ENCODE measurements at places on chromosomes 5 and 9.
A peak's percentile ranks its signal among the peaks of the same experiment; 100 is the strongest.

GRCh38 chr5:30436691-30437090 lies 756.8 kb upstream of the CDH6 start:
- no peak for DNase-seq

GRCh38 chr9:122056484-122056883 lies 36.6 kb downstream of the TTLL11 start:
- peak; percentile 11 for DNase-seq

- DNase-seq = no peak
Observed at GRCh38 chr9:83081846-83082245, 18.9 kb upstream of the RASEF start.

- DNase-seq = no peak
Observed at GRCh38 chr5:87524217-87524616, 111.5 kb upstream of the CCNH start.

- no peak for DNase-seq
Observed at GRCh38 chr9:91334053-91334452, 27.7 kb downstream of the AUH start.

- no peak for DNase-seq
Observed at GRCh38 chr5:181223729-181224389, 778 bp downstream of the TRIM41 start.

- peak; percentile 65 for DNase-seq
Observed at GRCh38 chr9:95249986-95250385, 67.5 kb downstream of the FANCC start.

- no peak for DNase-seq
Observed at GRCh38 chr5:172089298-172090117, 83.1 kb upstream of the FBXW11 start.

DNA sequence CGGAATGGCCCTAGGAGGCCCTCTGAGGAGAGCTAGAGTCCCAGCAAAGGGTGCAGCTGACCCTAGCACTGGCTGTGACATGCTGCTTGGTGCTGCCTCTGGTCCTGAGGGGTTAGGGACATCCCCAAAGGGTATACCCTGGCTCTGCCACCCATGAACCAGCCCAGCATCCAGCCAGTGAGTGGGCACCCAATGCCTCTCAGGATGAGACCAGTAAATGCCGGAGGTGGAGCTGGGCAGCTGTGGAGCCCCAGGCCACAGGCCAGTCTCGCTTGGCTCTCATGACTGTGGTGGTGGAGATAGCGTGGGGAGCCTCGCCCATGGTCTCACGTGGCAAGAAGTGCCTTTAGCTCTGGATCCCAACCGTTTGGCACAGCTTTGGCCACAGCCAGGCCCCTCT lies 3.7 kb upstream of the CEL start:
- DNase-seq = no peak

GRCh38 chr5:109927639-109928038 lies 237.9 kb downstream of the MAN2A1 start:
- DNase-seq = no peak

GRCh38 chr9:116165912-116166311 lies 12.3 kb downstream of the PAPPA start:
- no peak for DNase-seq

DNA sequence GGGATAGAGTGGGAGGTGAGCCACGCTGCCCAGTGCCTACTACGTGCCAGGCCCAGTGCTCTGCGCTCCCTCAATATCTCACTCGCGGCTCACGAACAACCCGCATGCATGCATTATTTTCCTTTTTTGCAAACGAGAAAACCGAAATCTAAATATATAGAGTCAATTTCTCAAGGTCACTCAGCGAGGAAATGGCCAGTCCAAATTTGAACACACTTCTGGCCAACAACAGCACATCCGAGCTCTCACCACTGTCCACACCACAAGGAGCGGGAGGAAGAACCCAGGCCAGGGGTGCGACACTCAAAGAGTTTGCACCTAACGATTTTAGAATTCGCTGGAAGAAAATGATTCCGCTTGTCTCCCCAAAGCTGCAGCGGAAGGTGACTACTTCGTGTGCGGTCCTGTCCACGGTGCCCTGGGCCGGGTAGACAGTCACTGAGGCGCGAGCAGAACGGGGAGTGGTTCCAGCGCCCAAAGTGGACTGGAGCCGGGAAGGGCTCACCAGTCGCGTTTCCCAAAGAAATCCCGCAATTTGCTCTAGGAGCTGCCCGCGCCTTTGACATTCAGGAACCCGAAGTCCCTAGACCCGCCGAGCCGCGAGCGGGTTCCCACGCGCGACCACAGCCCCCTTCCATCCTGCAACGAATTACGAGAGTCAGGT lies 1.1 kb upstream of the TLX3 start:
- DNase-seq = no peak

DNA sequence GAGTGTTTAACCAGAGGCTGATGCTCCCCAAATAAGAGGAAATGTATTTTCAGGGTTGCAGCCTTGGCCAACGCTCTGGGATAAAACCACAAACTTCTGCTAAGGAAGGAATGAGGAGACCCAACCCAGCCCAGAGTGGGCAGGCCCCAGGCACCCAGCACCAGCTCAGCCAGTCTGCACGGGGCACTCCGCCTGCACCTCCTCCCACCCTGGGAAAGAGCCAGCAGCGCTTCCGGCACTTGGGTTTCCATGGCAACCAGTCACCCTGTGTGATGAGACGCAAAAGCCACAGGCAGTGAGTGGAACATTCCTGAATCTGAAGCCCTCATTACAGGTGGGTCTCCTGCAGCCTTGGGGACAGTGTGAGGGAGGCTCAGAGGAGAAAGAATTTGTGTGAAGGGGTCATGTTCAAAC lies 85.2 kb upstream of the ZBTB43 start:
- DNase-seq = peak; percentile 55

DNA sequence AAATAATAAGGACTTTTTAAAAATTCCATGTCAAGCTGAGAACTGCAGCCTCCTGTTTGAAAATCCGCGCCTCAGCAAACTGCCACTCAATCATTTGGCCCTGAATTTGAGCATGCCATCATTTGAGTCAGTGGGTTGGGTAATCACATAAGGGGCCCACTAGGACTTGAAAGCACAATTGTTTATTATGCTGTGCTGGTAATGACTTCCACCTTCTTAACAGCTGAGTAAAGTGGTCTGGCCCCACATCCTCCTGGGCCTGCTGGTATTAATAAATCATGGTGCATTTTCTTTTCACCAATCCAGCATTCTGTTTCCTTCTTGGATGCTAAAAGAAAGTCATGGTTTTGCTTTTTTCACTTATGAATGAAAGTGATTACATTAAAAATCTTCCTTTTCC lies 103.0 kb upstream of the CTSL start:
- DNase-seq = peak; percentile 25

- DNase-seq = no peak
Observed at GRCh38 chr9:18874069-18874468, 158.9 kb downstream of the SAXO1 start.

- no peak for DNase-seq
Observed at GRCh38 chr9:128995791-128996190, 32.3 kb downstream of the SH3GLB2 start.

- DNase-seq = no peak
Observed at GRCh38 chr9:109254317-109254716, 66.5 kb downstream of the EPB41L4B start.

GRCh38 chr9:33129251-33129885 lies 37.8 kb downstream of the B4GALT1 start:
- no peak for DNase-seq

GRCh38 chr9:19161257-19162025 lies 34.1 kb upstream of the PLIN2 start:
- peak; percentile 100 for DNase-seq

GRCh38 chr9:3646226-3646625 lies 120.4 kb upstream of the RFX3 start:
- no peak for DNase-seq

- no peak for DNase-seq
Observed at GRCh38 chr5:17406423-17406838, 91.6 kb upstream of the TAF11L2 start.

- DNase-seq = no peak
Observed at GRCh38 chr5:103638979-103639378, 76.4 kb upstream of the NUDT12 start.

DNA sequence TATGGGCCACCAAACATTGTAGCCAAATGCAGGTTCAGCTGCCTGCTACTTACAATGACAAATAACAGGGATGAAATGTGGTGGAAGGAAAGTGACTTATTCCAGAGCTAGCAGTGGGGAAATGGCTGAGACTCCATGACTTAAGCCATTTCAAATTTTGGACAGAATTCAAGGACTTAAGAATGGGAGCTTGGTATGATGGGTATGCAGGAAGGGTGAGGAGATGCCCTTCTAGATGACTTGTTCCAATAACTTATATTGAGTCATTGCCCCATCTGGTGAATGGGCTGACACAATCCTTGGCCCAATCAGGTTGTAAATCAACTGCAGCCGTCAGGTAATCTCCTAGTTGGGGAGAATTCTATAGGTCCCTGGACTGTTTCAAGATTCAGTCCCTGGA lies 230.7 kb upstream of the SGCD start:
- no peak for DNase-seq

- DNase-seq = no peak
Observed at GRCh38 chr5:14143841-14144585, 871 bp downstream of the TRIO start.

GRCh38 chr5:154309805-154310204 lies 119.3 kb downstream of the GALNT10 start:
- DNase-seq = no peak

GRCh38 chr9:82791692-82792091 lies 271.2 kb downstream of the RASEF start:
- no peak for DNase-seq

DNA sequence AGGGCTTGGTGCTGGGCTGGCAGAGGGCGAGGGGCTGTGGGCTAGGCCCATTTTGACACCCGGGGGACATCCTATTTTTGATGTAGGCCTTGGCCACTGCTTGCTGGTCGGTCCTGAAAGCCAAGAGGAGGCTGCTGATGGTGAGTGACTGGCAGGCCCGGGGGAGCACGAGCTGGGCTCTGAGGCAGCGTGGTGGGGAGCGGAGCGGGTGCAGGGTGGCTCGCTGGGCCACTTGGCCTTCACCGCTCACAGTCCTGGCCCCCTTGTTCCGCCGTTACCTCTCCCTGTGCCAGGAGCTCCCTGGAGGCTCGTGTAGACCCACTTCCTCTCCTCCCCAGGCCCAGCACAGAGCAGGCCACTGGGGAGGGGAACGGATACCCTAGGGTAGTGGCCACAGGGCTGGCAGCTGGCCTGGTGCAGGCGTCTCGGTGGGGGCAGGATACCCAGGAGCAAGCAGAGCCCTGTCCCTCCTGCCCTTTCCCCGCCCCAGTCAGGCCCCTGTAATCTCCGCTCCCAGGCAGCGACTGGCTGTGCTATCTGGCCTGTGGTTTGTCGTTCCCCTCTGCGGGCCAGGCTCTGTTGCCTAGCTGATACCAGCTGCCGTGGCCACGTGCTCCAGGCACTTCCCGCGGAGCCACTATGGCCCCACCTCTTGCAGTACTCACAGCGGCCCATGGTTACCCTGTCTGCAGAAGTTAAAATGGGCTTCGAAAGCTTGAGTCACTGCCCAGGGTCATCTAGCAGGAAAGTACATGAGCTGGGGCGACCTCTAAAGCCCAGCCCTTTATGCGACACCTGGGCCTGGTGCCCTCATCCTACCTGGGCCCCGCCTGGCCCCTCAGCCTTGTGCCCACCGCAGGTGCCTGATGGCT lies 11.7 kb upstream of the DOLPP1 start:
- no peak for DNase-seq

- DNase-seq = no peak
Observed at GRCh38 chr5:40453689-40454088, 226.0 kb upstream of the PTGER4 start.

DNA sequence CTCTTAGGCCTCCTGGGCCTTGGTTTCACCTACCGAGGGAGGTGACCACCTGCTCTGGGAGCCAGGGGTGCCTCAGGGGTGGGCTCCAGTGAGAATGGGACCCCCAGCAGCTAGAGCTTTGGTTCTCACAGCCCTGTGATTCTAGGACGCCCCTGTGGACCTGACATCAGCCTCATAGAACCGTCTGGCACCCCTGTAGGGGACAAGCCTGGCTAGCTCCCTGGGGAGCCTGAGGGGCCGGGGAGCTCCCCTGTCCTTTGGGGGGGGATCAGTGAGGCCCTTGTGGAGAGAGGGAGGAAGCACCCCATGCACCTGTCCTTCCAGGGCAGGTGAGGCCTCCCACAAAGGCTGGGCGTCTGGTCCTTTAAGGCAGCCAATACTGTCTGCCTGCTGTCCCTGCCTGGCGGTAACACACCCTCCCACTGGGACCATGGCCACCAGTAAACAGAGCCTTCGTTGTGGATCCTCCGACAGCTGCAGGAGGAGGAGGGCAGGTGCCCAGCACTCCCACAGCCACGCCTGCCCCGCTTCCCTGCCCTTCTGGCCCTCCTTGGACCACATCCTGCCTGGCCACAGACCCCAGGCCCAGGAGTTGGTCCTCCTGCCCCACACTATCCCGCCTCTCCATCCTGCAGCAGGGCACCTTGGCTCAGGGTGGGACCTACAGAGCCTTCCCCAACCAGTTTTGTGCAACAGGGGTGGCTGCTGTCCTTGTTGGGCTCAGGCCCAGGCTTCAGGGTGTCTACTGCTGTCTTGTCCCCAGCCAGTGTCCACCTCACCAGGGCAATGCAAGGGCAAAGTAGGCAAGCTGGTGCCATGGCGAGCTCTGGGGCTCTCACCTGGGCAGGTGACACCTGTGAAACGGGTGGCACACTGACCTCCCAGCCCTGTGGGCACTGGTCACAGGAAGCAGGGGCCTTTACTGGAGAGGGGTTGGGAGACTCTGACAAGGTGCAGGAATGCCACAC lies 3.0 kb upstream of the TUBB4B start:
- no peak for DNase-seq

- no peak for DNase-seq
Observed at GRCh38 chr5:66647146-66647856, 51.1 kb downstream of the MAST4 start.

GRCh38 chr5:156685481-156685880 lies 164.6 kb upstream of the PPP1R2B start:
- DNase-seq = no peak

DNA sequence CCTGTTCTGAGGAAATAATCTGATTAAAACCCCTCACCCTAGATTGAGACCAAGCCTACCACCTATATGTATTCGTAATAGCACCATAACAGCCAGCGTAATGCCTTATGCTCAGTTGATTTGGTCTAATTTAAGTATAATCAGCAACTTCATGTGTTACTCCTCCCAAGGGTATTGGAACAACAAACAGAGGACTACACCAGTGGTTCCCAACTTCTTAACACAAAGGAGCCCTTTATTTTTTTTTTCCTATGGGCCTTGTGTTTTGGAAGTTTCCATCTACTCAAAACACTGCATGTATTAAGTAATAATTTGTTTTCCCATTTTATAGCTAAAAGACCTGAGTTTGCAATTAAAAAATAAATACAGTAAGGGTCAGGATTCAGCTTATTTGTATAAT lies 140.7 kb downstream of the ADAMTSL1 start:
- DNase-seq = no peak

- no peak for DNase-seq
Observed at GRCh38 chr9:127614961-127615360, 2.9 kb downstream of the STXBP1 start.

DNA sequence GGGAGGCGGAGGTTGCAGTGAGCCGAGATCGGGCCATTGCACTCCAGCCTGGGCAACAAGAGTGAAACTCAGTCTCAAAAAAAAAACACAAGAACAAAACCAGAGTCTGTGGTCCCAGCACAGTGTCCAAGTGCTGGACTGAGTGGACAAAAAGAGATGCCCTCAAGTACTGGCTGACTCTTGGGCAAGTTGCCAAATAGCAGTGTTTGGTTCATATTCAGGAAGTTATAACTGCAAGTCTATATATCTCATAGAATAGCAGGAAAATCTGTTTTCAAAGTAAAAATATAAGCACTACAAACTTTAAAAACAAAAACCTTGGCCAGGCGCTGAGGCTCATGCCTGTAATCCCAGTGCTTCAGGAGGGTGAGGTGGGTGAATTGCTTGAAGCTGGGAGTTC lies 7.3 kb downstream of the HABP4 start:
- DNase-seq = no peak
